Hepatocyte (in vitro differentiated cells): ENCODE measurements at places on chromosomes 12 and 14. TPM values are rescaled to one million over a fixed set of nuclear protein-coding genes. Genes with fewer than 3 reads are reported as not detected.

SMAGP gene
- polyA plus RNA-seq: 16.5 and 24.6 TPM in 2 replicates

- no peak for DNase-seq
These were observed 19.2 kb downstream of the CLIP1 start for GRCh38 chr12:122403115-122403770.

GRCh38 chr14:32370714-32371113 lies 41.6 kb downstream of the AKAP6 start:
- DNase-seq: no peak

OLR1 gene
- polyA plus RNA-seq: 6.4 and 20.8 TPM in 2 replicates

SERPINA1 gene
- 3,463 and 3,480 TPM in 2 replicates for polyA plus RNA-seq

GRCh38 chr14:77804592-77804991 lies 4.7 kb downstream of the ADCK1 start:
- DNase-seq: no peak

CLEC6A gene
- polyA plus RNA-seq: not detected in 2 replicates

GRCh38 chr12:28209782-28210181 lies 19.5 kb downstream of the CCDC91 start:
- no peak for DNase-seq

- DNase-seq: no peak
These were observed 180.6 kb upstream of the EEA1 start for GRCh38 chr12:93109551-93110203.

SIX4 gene
- 1.1 and 1.7 TPM in 2 replicates for polyA plus RNA-seq

DNA sequence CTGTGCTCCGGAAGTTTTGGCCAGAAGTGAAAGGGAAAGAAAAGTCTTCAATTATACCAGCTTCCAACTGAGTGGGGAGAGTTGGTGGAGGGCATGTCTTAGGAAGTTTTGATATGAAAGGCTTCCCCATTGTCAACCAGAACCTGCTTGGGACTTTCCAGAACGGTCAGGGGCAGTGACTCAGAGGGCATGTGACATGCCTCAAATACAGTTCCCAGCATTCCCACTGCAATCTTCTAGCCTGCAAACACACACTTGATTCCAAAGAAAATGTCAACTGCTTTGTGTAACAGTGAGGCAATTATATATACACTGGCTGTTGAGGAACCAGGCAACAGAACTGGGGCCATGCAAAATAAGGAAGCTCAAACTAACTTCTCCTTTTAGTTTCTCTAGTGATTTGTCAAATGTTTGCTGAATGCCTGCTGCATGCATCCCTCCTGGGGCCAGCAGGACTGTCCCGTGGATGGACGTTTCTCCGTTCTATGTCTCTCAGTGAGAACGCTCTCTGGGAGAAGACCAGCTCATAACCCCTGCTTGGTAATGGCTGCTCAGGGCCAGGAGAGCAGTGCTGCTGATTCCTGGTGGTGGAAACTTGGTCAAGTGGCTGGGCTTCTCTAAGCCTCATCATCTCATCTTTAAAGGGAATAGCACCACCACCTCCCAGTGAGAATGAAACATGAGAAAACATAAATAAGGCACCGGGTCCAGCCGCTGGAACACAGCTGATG lies 18.3 kb downstream of the SLC25A47 start:
- DNase-seq: peak; percentile 62

- no peak for DNase-seq
These were observed 108.5 kb downstream of the DICER1 start for GRCh38 chr14:95048771-95049312.

DNA sequence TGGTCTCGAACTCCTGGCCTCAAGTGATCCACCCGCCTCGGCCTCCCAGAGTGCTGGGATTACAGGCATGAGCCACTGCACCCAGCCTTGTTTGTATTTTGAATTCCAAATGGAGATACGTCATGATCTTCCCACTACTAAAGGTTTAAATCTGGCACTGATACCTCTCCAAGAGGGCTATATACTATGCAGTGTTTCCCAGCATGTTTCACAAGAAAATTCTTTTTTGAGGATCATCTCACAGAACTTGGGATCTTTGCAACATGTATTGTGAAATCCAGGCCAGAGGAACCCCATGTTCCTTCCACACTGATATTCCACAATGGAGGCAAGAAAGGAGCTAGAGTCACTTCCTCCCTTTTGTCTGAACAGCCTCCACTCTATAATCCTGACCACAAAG lies 112.7 kb downstream of the NT5DC3 start:
- no peak for DNase-seq

DNA sequence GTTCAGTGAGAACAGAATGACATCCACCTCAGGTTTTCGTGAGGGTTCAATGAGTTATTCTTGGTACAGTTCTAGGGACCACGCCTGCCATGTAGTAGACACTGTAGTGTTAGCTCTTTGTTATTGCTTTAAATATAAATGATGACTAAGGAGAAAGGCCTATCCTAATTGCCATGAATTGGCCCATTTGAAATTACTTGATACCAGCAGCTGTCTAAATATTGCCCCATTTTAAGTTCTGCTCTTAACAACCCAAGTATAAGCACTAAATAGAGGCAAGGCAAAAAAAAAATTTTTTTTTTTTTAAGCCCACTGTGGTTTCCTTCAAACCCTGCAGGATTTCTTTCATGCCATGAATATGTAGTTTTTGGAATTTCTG lies 84.5 kb downstream of the BORCS5 start:
- DNase-seq: no peak

GRCh38 chr14:85501751-85502150 lies 28.2 kb upstream of the FLRT2 start:
- no peak for DNase-seq

DNA sequence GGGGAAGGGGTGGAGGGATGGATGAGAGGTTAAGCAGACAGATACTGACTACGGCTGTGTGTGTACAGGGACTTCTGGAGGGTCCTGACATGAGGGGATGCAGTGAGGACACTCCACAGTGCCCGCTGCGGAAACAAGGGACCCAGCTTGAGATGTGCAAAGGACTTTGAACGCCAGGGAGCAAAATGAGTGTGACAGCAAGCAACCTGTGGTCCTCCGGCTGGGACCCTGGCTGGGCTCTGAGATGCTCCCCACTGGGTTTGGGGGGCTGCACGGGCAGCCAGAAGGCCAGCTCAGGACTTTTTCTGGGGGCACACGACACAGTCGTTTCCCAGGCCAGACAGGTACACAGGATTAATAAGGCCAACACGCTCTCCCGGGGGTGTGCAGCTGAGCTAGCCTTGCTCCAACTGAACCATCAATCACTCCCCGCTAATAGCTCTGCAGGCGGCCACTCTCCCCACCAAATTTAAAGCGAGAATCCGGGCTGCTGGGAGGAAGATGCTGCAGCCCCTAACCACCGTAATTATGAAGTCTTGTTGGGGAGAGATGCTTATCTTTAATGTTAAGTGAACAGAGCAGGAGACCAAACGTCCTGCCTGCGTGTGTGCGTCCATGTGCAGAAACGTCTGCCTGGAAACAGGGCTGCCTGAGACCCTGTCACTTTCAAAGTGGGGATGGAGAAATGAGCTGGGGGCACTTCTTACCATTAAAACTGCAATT lies 51.6 kb upstream of the DLK1 start:
- DNase-seq: no peak
